GOT3 (cell line): ENCODE measurements at places on chromosomes 11 and 22.

DNA sequence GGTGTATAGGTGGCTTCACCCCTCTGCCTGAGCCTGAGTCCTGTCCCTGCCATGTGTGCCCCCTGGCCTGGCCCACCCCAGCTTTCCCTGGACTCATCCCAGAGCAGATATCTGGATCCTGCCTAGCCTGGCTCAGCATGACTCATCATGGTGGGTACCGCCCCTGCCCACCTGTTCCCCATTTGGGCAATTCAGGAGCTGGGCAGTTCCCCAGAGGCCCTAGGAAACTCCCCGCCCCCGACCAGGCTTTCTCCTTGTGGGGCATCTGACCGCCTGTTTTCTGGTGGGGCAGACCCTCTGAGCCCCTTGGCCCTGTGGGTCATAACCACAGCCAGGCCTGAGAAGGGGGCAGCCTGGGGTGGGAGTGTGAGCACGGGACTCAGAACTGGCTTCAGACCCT is 4.4 kb downstream of the TSPO start:
- DNase-seq, result no peak

DNA sequence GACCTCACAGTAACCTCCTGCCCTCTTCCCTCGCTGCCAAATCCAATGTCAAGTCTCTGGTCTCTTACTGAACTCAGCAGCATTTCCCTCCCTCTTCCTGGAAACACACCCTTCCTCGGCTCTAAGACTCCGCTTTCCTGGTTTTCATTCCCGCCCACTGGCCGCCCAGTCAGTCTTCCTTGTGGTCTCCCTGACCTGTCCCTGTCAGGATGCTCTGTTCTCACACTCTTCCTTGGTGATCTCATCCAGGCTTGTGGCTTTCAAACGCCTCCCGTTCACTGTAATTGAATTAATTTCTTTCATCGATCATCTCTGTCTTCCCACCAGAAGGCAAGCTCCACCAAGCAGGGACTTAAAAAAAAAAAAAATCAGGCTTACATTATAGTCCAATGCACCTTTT is 33.5 kb downstream of the MYO18B start:
- DNase-seq, result no peak

DNA sequence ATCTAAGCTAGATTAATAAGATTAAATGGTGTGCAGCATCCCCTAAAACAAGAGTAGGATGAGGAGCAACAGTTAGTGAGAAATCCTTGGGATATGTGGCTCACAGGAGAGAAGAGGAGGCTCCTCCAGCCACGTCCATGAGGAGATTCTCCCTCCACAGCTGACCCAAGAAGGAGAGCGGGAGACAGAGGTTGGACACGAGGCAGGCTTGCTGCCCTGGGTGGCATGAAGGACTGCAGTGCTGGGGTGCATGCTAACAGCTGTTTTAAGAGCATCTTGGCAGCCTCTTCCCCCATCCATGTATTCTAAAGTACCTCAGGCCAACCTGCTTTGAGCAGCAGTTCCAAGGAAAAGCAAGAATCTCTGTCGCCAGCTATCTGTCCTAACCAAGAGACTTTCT is 284.4 kb upstream of the B3GAT1 start:
- no peak for DNase-seq

- DNase-seq, result no peak
These were observed 3.2 kb upstream of the CACNA1I start for GRCh38 chr22:39567135-39567946.

DNA sequence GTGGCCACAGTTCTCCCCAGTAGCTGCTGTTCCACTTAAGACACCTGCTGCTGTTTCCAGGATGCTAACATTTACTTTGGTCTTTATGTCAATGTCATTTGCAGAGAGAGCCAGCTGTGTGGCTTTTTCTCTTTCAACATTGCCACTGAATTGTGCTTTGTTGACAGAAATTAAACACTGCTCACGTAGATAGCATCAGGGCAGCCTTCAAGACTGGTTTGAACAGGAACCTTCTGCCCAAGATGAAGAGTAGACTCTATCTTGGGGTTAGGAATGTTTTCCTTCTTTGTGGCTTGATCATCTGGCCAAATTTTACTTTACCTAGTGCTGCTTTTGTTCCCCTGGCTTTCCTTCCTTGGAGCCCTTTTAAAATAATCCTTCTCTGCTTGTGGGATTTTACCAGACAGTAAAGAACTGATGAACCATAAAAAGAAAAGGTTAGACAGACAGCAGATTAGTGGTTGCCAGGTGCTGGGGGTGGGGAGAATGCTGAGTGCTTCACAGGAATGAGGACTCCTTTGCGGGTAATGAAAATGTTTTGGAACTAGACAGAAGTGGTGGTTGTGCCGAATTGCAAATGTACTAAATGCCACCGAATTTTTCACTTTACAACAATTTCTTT is 22.7 kb upstream of the XBP1 start:
- no peak for DNase-seq

GRCh38 chr11:128686745-128687177 is 7.1 kb upstream of the FLI1 start:
- DNase-seq, result no peak

- DNase-seq, result no peak
These were observed 1.3 kb upstream of the BTBD18 start for GRCh38 chr11:57752954-57753353.
